ENCODE measurements at places on chromosomes 2 and 18.

DNA sequence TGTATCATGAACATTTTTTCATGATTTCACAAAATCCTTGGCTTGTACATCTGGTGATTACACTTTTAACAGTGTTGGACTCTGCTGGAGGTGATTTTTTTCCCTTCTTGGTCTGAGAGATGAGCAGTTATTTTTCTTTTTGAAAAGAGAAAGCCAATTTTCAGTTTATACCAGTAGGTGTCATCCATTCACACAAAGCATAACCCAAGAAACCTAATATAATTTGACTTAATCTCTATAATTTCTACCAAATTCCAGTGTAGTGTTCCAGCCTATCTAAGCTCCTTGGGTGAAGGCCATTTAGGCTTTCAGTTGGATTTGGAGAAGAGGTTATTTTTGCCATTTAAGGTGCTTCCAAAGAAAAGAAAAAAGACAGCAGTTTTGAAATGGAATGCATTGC lies 7.7 kb upstream of the ICOS start:
- no peak for DNase-seq

GRCh38 chr2:47639467-47639866 lies 143.5 kb upstream of the MSH6 start:
- no peak for DNase-seq

- DNase-seq, result no peak
Measured at GRCh38 chr2:164386231-164386630, 235.1 kb downstream of the GRB14 start.

- no peak for DNase-seq
Measured at GRCh38 chr2:140085674-140086073, 1305.5 kb upstream of the NXPH2 start.

GRCh38 chr18:58768293-58768974 lies 96.2 kb upstream of the ZNF532 start:
- DNase-seq, result peak; percentile 75

DNA sequence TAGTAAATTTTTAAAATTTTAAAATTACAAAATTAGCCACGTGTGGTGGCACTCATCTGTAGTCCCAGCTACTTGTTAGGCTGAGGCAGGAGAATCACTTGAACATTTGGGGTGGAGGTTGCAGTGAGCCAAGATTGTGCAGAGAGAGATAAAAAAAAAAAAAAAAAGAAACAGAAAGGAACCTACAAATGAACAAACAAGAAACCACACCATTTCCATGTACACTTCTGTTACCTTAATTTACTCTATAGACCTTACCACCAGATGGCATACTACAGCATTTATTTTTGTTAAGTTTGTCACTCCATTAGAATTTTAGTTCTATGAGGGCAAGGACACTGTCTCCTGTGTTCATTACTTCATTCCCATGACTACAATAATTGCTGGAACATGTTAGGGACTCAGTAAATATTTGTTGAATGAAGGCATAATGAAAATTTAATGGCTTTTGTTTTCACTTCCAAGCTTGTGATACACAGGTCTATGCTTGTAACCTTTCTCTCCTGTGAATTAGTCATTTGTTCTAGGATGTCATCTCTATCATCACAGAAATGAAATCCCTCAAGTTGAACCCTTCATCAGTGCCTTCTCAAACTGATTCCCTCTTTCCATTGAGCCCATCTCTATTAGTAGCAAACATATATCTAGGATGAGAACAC lies 76.0 kb downstream of the ARHGAP15 start:
- DNase-seq, result no peak

DNA sequence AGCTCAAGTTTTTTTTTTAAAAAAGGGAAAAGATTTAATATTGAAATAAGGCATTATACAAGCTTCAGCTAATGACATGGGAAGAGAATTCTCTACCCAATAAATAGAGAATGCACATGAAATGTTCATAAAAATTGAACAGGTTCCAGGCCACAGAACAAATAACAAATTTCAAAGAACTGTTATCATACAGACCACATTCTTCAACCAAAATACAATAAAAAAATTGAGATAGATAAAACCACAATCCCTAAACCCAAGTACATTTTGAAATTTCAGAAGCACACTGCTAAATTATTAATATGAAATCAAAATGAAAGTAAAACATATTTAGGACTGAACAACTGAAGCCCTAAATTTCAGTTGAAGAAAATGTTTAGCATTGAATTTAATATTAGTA lies 89.6 kb downstream of the BCL2 start:
- DNase-seq, result no peak

- DNase-seq, result no peak
Measured at GRCh38 chr2:120969613-120970355, 234.1 kb downstream of the GLI2 start.

GRCh38 chr2:40251137-40251536 lies 200.8 kb downstream of the SLC8A1 start:
- DNase-seq, result no peak

DNA sequence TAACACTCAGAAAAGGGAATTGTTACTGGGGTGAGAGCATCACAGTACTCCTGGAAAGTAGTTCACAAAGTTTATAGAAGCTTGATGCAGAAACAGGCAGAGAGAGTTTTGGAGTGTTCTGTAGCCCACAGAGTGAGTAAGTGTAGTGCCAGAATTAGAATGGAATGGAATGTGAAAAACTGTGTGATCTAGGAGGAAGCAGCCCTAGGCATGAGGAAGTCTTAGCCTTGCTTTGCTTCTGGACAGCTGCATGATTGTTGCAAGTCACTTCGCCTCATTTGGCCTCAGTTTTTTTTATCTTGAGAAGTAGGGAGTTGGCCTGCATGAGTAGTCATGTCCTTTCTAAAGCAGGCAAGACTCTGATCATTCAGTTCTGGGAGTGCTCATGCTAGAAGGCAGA lies 10.9 kb downstream of the SERPINB12 start:
- DNase-seq, result no peak

- DNase-seq, result no peak
Measured at GRCh38 chr2:31268344-31268743, 34.4 kb downstream of the EHD3 start.

DNA sequence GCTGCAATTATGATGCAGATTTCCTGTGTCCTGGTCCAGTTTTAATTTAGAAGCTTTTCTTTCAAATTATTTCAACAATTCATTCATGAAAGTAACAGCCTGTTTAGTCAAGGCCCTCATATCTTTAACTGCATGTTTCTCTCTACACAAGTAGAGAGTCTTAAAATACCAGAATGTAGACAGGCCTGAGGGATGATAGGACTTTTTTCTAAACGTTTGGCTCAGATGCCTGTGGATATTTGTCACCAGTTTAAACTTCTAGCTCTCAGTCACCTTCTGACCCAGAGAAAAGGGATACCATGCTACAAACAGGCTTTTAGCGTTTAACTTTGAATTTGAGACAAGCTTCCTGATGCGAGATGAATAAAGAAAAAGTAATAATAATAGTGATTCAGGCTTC lies 15.7 kb downstream of the COL5A2 start:
- DNase-seq, result no peak

- no peak for DNase-seq
Measured at GRCh38 chr2:2705871-2706270, 374.8 kb upstream of the MYT1L start.

- DNase-seq, result no peak
Measured at GRCh38 chr2:119823734-119824334, 64.1 kb downstream of the PTPN4 start.

DNA sequence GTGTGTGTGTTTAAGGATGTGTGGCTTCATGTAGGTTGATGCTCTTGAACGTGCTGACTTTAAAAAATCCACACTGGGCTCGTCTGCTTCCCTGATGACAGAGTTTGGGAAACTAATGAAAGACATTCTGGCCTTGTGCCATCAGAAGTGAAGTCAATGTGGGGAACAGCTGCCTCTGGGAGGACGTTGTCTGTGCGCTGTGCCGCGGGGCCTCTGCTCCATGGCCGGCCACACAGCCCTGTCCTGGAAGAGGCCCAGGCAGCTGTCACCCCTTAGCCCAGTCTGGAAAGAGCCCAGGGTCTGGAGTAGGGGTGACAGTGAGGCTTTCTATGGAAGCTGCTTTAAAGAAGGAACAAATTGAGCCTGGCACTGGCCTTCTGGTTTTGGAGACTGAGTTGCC lies 155.8 kb downstream of the SH3RF3 start:
- DNase-seq, result no peak

DNA sequence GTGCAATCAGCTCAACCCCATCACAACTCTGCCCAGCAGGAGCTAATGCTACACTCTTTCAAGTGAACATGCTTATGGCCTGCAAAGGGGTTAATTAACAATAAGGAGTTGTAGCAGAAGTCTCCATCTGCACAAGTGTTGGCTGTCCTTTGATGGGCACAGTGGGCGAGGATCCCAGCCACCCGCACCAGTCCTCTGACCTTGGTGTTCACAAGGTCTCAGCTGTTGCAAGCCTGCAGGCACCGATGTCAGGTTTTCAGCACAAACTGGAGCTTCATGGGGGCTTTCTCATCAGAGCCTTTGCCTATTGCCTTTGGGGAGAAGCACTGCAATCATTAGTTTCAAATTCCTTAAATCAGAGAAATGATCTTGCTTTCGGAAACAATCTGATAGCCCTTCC lies 60.9 kb upstream of the TMEM178A start:
- DNase-seq, result no peak

DNA sequence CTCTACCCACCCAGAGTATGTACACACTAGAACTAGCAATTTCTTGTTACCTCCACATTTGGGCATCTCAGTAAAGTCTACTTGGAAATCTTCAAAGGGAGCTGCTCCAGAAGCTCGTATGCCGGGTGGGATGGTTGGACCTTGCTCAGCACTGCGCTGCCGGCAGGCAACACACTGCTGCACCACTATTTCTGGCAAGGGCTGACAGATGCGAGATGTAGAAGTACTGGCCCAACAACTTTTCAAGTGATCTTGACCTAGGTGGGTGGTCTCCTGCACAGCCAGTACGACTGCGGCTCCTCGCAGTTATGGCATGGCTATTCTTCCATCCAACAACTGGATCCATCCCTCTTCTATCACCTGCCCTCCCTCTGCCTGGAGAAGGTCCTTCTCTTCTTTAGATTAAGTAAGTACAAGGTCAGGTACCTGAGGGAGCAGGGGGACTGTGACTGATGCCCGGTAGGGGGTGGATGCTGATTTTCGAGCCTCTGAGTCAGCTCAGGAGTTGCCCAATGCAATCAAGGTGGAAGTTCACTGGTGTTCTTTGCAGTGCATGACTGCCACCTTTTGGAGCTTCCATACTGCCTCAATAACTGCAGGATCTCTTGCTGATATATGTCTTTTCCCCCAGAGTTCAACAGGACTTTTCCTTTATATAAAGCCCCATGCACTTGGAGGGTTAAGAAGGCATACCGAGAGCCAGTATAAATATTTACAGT lies 100.4 kb upstream of the SLC1A4 start:
- no peak for DNase-seq

DNA sequence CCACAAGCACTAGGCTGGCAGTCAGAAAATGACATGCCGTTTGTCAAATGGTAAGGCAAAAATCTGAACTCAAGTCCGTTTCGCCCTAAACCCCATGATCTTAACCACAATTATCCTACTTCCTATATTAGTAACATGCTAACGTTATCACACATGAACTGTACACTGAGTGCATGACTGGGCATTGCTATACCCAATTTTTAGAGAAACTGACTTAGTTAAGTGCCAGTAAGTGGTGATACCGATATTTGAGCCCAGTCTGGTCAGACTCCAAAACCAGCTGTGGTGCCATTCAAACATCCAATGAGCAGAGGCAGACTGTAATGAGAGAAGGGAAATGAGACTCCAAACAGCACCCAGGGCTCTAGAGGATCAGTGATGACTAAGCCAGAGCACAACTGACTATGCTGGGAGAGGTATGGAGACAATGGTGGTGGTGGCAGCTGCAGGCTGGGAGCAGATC lies 311.7 kb upstream of the PKDCC start:
- DNase-seq, result no peak

DNA sequence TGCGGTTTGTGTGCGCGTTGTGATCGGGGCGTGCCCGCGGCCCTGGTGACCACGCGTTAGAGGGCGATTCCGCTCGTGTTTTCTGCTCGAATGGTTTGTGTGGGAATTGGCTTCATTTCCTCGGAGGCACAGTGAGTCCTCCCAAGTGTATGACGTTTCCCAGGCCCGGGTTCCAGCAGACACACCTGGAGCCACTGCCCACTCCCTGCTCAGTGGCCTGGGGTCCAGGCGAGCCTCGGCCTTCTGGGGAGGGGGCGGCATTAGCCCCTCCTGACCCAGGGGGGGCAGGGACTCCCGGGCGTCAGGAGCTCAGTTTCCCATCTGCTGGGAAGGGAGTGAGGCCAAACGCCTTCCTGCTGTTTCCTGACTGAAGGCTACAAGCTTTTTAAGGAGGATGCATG lies 92.1 kb downstream of the NFATC1 start:
- no peak for DNase-seq

DNA sequence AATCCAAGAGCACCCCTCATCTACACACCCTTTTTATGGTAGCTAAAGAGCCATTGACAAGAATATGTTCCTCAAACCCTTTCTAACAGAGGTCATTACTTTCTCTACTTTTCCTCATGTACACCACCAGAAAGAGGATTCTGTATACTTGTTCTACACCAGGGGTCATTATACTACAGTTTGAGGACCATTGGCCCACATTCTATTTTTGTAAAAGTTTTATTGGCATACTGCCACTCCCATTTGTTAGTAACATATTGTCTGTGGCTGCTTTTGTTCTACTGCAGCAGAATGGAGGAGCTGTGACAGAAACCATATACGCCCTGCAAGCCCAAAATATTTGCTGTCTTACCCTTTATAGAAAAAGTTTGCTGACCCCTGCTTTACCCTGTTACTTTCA lies 14.3 kb downstream of the HTR2B start:
- no peak for DNase-seq

GRCh38 chr2:239669899-239670460 lies 269.2 kb upstream of the HDAC4 start:
- DNase-seq, result no peak

DNA sequence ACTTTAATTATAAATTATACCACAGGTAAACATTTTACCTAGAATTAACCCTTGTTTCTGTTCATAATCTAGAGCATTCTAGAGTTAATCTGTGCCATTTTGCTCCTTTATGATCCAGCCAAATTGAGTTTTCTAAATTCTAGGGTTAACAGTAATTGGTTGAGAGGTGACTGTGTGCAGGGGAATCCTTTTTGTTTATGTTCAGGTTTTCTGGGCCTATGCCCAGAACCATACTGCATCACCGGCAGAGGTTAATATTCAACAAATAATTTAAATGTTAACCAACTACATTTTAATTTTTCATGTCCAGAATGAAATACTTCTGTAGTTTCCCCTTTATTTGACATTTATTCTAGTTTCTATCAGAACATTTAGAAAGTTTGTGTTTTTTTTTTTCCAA lies 32.3 kb downstream of the CARF start:
- DNase-seq, result no peak

GRCh38 chr18:33670029-33670428 lies 92.0 kb downstream of the ASXL3 start:
- DNase-seq, result no peak

- DNase-seq, result no peak
Measured at GRCh38 chr2:19225931-19226330, 132.5 kb downstream of the OSR1 start.

- DNase-seq, result no peak
Measured at GRCh38 chr2:223758131-223758840, 79.1 kb downstream of the AP1S3 start.

GRCh38 chr2:218079943-218080913 lies 11.2 kb downstream of the RUFY4 start:
- DNase-seq, result no peak
